ENCODE measurements at places on chromosomes 7 and 10.

DNA sequence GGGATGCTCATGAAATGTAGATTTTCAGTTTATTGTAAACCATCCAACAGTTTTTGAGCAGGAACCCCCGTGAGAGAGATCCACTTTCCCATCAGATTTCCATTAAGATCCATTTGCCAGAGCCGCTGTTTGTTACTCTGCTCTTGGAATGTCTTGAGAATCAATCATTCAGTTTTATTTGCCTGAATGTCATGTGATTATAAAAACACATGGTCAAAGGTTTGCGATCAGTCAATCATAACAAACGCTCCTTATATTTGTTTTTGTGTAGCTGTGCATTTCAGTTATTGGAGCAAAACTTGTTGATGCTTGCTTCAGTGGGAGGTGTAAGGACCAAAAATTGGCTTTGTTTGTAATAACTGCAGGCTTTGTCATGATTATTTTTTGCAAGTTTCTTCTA, 155.8 kb upstream of the RHOBTB1 start:
- no peak for DNase-seq

GRCh38 chr7:98352621-98353020, 48.3 kb downstream of the BAIAP2L1 start:
- peak; percentile 26 for DNase-seq

DNA sequence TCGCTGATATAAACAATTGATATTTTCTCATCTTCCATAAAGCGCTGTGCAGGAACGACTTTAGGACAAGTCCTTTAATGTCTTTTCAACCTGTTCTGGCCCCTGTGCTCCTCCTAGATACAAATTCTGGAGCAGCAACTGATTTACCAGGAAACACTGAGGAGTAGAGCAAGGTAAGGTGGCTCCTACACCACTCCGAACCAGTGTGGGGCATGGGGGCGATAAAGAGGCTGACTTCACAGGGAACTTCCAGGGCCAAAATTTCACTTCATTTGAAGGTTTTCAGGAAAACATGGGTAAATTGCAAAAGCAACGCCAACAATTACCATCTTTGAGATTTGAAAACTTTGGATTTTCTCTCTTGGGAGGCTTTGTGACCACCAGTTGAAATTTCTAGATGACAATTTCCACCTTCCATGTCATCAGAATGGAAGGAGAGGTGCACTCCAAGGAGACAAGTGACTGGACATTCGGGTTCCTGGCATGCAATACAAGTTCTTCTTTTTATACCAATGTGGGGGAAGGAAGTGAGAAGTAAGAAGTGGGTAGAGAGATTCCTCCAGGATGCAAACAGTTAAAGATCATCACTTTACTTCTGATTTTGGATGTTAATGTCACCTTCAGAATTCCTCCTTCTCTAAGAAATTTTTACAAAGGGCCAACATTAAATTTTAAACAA, 118.5 kb downstream of the FAM107B start:
- DNase-seq: no peak

GRCh38 chr7:16357921-16358320, 63.4 kb downstream of the CRPPA start:
- DNase-seq: no peak

- DNase-seq: no peak
These were observed 6.5 kb downstream of the AZGP1 start for GRCh38 chr7:99969298-99969697.

Measured in NAMALWA (cell line).